Left ventricle myocardium inferior (tissue), 1 donor: ENCODE measurements at places on chromosomes 12 and 14. TPM values are rescaled to one million over a fixed set of nuclear protein-coding genes. Genes with fewer than 3 reads are reported as not detected.

FOXJ2 gene
- 22.1 TPM for total RNA-seq

DNA sequence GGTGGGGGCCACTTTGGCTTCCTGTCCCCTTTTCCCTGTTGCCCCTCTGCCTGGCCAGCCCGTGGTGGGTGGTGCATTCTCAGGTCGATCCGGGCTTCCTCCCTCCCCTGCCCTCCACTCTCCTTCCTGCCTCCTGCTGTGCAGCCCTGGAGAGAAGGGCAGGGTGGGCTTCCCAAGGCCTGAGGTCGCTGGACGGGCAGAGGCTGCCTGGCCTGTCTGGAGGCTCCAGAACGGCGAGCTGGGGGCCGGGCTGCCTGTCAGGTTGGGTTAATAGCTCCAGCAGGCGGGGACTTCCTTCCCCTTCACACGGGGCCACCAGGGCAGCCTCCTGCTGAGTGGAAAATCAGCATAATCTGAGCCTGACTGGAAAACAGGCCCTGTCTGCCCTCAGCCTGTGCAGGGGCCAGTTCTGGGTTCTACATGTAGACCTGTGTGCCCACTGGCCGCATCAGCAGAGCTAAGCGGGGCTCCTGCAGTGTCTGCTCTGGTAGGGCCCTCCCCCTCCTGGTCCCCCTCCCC, 11.3 kb downstream of the KIF26A start:
- DNase-seq: no peak

- DNase-seq: peak; percentile 49
Observed at GRCh38 chr12:57240066-57240921, 10.7 kb downstream of the STAC3 start.

GRCh38 chr12:131917711-131918306, 11.3 kb upstream of the PUS1 start:
- no peak for DNase-seq

NFE2 gene
- total RNA-seq: 0.71 TPM

KRT5 gene
- not detected for total RNA-seq

BRAP gene
- 14.5 TPM for total RNA-seq

GRCh38 chr12:58774731-58775130, 145.6 kb downstream of the LRIG3 start:
- DNase-seq: no peak

MYF6 gene
- not detected for total RNA-seq

- no peak for DNase-seq
Observed at GRCh38 chr12:59619461-59620240, 23.8 kb downstream of the SLC16A7 start.

ANKS1B gene
- total RNA-seq: 1.6 TPM

GRCh38 chr14:54785778-54786770, 116.6 kb downstream of the GCH1 start:
- DNase-seq: no peak

- DNase-seq: no peak
Observed at GRCh38 chr12:129959889-129960288, 56.1 kb upstream of the TMEM132D start.

DNA sequence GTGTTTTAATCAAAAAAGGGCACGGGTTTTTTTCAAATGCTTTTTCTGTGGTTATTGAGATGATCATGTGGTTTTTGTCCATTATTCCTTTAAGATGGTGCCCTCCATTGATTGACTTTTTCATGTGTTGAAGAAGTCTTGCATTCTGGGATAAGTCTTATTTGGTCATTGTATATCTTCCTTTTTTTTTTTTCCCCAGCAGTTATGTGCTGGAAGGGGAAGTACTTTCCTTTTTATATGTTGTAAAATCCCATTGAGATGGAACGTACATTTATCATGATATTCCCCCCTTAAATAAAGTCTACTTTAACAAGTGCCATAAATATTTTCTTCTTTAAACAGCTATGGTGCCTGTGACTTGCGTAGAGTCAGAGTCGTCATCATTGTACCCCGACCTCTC, 24.8 kb upstream of the MUCL1 start:
- DNase-seq: no peak

FGD6 gene
- 26.3 TPM for total RNA-seq

- no peak for DNase-seq
Observed at GRCh38 chr12:52912711-52913430, 8.0 kb upstream of the KRT8 start.

GRCh38 chr12:59723520-59723919, 127.7 kb downstream of the SLC16A7 start:
- no peak for DNase-seq

- DNase-seq: no peak
Observed at GRCh38 chr12:128258866-128259555, 8.0 kb upstream of the TMEM132C start.

DNA sequence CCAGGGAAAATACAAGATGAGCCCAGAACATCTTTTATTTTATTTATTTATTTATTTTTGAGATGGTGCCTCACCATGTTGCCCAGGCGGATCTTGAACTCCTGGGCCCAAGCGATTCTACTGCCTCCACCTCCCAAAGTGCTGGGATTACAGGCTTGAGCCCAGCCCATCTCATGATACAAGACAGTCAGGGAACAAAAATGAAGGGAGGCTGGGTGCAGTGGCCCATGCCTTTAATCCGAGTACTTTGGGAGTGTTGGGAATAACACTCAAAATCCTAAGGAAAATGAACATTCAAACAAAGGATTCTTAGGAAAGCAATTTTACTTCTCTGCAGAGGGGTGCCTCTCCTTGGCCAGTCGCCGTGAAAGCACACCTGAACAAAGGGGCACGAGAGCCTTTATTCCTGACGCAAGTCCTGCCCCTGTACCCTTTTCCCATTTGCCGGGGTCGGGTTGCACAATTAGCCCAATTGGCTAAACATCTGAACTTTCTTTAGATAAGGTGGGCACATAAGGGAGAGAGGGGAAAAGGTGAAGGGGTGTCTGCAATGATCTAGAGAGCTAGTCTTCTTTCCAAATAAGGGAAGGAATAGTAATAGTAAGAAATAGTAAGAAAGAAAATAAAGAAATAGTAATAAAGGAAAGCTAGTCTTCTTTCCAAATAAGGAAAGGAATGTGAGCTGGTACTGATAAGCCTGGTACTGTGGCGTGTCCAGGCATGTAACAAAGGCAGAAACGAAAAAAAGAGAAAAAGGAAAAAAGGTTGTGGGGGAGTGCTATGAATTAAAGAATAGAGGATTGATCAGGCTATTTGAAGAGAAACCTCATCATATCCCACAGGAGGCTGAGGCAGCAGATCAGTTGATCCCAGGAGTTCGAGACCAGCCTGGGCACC, 13.4 kb downstream of the NCAPD2 start:
- DNase-seq: no peak

- DNase-seq: no peak
Observed at GRCh38 chr14:71563492-71564153, 368.6 kb upstream of the RGS6 start.

GRCh38 chr14:24108336-24108874, 6.2 kb upstream of the DCAF11 start:
- DNase-seq: no peak

DNA sequence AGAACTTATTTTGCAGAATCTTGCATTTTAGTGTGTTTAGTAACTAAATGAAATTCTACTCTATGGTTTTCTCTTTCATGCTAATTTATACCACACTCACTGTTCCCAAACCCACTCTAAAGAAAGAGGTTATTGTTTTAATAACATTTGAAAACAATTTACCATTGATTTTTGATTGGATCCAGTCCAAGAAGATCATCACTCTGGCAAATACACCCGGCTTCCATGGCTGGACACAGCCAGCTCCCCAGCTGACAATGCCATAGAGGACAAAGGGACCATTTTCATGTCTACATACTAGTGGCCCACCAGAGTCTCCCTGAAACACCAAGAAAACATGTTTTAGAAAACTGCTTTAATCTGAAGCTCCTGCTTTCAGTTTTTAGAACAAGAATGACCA, 42.4 kb downstream of the OVCH1 start:
- DNase-seq: no peak

SOX5 gene
- 2.9 TPM for total RNA-seq

ADAM21 gene
- 0.38 TPM for total RNA-seq
